Right kidney (tissue), 9 donors: ENCODE measurements at places on chromosomes 3 and 15.

GRCh38 chr3:27219127-27219845, 149.9 kb downstream of the NEK10 start:
- DNase-seq: no peak

- DNase-seq: no peak
Observed at GRCh38 chr15:85753261-85753660, 41.5 kb downstream of the KLHL25 start.

GRCh38 chr3:37606472-37606871, 255.2 kb upstream of the CTDSPL start:
- DNase-seq: no peak

- DNase-seq: no peak
Observed at GRCh38 chr15:52546031-52546751, 17.5 kb upstream of the MYO5A start.

GRCh38 chr3:179425075-179425474, 26.2 kb downstream of the GNB4 start:
- DNase-seq: no peak

DNA sequence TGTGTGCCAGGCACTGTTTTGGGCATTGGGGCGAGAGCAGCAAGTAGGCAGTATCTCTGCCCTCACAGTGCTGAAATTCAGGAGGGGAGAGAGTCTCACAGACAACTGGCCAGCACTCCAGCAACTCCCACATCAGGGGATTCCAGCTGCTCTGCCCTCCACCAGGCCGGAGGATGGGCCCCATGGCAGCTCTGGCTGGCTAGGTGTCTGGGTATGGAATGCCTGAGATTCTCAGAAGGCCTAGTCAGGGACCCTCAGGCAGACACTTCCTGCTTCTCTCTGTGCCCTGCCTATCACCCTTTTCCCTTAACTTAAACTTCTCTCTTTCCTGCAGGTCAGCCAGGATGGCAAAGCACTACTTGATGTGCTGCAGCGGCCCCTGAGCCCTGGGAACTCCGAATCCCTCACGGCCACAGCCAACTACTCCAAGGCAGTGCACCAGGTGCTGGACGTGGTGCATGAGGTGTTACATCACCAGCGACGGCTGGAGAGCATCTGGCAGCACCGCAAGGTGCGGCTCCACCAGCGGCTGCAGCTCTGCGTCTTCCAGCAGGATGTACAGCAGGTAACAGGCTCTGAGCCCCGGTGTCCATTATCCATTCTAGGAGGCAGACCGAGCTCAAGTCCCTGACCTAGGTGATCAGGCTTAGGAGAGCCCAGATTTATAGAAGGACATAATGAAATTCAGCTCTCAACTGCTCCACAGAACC, 342.2 kb upstream of the ROPN1 start:
- DNase-seq: no peak

GRCh38 chr15:90375071-90375470, 13.0 kb upstream of the IQGAP1 start:
- no peak for DNase-seq

DNA sequence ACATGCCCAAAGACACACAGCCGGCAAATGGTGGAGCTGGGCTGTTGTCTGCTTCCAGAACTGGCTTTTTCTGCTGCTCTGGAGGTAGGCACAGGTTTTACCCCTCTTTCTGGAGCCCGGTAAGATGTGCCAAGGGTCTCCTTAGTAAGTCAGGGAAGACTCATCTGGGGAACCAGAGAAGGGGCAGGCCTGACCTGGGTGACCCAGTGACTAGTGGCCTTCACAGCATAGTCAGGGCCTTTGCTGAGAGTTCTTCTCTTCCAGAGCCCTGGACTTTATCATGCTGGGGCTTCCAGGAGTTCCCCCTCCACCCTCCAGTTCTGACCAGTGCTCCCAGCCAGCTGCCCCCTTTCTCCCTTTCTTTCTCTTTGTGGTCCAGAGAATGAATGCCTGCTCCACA, 3.2 kb downstream of the CD276 start:
- no peak for DNase-seq

DNA sequence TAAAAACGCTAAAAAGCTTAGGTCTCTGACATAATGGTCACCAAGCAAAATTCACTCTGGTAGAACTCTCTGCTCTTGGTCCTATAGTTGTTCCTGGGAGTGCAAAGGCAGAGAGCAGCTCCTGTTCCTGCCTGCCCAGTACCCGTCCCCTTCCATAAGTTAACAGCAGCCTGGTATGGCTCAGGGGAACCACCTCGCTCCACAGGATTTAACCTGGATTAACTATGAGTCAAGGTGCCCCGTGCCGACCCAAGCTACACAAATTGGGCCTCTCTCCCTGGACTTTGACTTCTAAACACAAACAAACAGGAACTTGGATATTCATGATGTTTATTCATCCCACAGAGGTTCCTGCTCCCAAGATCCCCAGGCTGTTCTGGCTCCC, 32.1 kb downstream of the SCAP start:
- no peak for DNase-seq

DNA sequence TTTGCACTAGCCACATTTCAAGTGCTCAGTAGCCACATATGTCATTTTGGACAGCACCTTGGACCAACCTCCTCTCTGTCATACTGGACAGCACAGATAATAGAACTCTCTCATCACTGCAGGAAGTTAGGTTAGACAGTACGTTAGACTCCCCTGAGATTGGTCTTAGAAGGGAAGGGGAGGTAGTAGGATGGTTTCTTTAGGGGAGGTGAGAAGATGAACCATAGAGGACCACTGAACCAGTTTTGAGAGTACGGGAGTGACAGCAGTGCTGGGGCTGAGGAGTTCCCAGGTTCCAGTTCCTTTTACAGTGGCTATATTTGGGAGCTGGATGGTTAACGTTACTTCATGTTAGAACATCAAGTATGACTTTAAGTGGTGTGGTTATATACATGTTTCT, 7.8 kb downstream of the LRCH3 start:
- no peak for DNase-seq

DNA sequence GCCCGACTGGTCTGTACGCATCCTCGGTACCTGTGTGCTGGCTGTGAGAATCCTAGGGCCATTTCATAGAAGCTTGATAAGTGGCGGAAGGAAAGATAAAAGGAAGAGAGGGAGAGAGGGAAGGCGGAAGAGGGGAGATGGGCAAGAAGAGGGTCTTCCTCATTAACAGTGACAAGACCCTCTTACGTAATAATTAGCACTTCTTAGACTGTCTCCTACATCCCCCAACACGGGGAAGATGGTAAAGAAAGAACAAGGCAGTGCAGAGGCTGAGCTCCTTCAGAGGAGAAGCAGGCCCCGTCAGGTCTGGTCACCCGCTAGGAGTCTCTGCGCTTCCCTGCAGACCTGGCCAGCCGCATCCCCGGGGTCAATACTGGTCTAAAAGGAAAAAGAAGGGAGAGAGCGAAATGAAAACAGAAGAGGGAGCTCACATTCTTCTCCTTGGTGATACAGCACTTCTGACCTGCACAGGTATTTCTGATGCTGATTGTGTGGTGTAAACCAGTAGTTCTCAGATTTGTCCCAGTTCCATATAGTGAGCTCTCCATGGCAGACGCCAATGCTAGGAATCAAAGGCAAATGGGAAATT, 19.0 kb upstream of the FAM240A start:
- DNase-seq: no peak

DNA sequence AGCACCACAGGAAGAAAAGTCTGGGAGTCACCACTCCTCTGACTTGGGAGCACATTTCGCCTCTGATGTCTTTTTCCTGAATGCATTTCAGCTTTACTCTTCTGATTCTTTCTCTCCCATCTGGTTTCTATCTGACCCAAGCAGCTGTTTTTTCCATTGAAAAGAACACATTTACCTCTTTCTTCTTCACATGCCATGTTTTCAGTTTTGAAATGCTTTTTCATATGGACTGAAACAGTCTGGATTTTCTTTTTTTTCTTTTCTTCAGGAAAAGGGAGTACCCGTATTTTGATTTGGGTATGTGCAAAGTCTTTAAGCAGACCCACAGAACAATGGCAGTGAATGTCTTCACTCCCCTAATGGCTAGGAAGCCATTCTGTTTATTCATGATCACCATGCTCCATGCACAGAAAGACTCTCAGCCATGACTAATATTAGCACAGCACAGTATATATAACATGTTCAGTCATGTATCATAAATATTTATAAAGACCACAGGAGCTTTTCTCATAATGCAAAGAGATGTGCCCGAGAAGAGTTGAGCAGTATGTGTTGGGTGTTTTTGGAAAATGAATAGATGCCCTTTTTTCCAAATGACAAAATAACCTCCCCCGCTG, 82.7 kb upstream of the LRIG1 start:
- no peak for DNase-seq
